ENCODE measurements at places on chromosomes 6 and 20. TPM values are rescaled to one million over a fixed set of nuclear protein-coding genes. Genes with fewer than 3 reads are reported as not detected.

The TMEM200A gene
- 134 TPM for total RNA-seq

The C4A gene
- 12.3 TPM for total RNA-seq

The MAS1 gene
- 0.20 TPM for total RNA-seq

The ARMH2 gene
- total RNA-seq = not detected

The EFHC1 gene
- 24.5 TPM for total RNA-seq

The SEL1L2 gene
- not detected for total RNA-seq

The FAM209B gene
- not detected for total RNA-seq

The TNXB gene
- total RNA-seq = 9.8 TPM

The FHL5 gene
- not detected for total RNA-seq

The IL17A gene
- not detected for total RNA-seq

The GPR63 gene
- 0.20 TPM for total RNA-seq

The ENPP4 gene
- total RNA-seq = 17.1 TPM

The SRMS gene
- total RNA-seq = not detected

The PPP1R16B gene
- total RNA-seq = 0.13 TPM

The SYCP2 gene
- total RNA-seq = 0.36 TPM

The SCRT2 gene
- not detected for total RNA-seq

The TBX18 gene
- total RNA-seq = 45.0 TPM
